DMS79 treated with DMSO at 0.1 percent for 48 hours (cell line): ENCODE measurements at places on chromosomes 5 and 9.

GRCh38 chr5:160493806-160494338 is 72.2 kb downstream of the PTTG1 start:
- DNase-seq, result no peak

DNA sequence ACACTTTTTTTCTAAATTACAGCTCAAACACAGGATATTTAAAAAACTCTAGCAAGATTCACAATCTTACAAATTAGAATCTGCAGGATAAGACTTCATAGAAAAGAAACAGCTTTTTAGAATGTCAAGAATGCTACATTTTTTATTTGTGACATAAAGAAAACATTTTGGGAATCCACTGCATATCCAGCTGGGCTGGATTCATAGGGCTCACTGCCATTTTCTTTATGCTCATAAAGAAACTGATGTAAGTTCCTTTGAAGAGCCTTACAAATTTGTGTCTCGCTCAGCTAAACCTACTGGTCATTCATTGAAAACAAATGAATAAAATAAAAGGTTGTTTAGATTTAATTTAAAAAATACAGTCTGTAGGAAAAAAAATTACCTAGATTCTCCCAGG is 332.3 kb downstream of the TRPM3 start:
- no peak for DNase-seq

DNA sequence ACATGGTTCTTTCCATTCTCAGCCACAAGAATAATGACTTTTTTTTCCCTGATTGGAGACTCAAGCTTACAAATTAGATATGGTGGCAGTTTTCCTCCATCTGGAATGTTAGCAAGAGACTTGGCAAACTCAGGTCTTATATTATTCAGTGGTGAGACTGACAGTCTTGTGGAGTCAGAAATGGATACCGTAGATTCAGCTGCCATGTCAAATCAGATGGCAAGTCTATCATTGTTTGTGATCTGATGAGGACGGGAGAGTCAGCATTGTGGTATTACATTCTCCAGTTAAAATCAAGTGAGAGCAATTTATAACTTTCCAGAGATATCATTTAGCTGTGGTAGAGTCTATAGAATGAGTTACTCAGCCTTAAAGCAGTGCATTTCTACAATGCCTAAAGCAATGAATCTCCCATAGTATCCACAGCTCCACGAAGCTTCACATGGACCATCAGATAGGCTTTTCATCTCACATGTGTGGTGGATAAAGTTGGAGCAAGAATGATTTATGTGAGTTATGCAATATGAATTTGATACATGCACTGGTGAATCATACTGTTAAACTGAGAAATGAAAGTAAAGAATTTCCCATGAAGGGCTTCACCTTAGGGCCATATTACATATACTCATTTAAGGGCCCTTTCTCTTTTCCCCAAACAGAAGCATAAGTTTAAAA is 430.6 kb downstream of the ZNF608 start:
- DNase-seq, result no peak

DNA sequence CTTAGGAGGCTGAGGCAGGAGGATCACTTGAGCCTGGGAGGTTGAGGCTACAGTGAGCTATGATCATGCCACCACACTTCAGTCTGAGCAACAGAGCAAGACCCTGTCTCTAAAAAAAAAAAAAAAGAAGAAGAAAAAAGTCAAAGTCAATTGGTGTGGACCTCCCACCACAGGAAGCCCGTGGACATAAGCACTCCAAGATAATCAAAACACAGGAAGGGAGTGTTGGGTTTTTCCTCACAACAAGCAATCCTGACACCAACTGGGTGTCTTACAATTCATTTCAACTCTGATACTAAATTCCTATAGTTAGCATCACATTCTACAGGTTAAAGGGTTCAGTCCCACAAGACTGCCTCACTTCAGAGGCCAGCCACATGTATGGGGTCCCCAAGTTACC is 70.7 kb downstream of the PDE6A start:
- no peak for DNase-seq

DNA sequence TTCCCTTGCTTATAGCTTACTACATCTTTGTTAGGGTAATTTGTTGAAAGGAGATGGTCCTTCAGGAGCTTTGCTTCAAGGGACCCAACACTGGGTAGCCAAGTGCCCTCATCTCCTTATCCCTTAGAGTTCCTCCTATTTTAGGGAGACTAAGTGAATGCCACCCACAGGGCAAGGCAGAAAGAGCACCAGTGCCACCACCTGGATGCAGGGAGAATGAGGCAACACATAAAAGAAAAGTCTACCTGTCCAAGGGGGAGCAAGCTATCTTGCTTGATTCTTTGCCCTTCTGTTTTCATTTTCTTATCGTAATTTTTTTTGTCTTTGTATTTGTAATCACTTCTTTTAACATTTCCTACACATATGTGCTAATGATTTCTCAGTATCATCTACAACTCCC is 205.5 kb downstream of the NPR3 start:
- DNase-seq, result no peak

DNA sequence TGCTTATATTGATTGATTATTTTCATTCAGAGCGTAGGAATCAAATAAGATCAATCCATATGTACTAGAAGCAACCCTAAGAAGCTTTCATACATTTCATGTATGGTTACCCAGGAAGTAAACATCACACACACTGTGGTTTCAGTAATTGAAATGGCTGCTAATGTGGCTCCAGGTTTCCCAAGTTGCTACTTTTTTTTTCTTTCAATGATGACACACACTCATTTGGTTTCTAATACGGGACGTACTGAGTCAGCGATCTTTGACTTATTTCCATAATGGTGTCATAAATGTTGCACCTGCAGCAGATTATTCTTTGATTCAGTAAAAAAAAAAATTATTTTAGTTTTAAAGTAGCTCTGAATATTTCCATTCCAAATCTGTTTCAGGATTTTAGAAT is 248.6 kb downstream of the CTNND2 start:
- no peak for DNase-seq

GRCh38 chr9:21672140-21672539 is 130.3 kb upstream of the MTAP start:
- no peak for DNase-seq

DNA sequence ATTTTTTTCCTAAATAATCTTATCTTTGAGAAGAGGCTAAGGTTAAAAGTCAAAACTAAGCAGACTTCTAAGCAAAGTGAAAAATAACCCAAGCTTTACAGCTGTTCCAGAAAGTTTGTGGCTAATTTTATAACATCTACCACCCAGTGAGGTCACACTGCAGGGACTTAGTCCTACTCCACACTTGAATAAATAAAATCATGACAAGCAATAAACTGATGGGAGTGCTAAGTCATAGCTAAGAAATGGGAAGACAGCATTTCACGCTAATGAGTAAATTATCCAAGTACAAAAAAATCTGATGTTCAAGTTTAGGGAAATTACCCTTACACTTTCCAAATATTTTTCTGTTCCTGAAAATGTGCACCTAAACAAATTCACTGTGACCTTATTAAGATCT is 47.7 kb downstream of the ZNF608 start:
- DNase-seq, result no peak

DNA sequence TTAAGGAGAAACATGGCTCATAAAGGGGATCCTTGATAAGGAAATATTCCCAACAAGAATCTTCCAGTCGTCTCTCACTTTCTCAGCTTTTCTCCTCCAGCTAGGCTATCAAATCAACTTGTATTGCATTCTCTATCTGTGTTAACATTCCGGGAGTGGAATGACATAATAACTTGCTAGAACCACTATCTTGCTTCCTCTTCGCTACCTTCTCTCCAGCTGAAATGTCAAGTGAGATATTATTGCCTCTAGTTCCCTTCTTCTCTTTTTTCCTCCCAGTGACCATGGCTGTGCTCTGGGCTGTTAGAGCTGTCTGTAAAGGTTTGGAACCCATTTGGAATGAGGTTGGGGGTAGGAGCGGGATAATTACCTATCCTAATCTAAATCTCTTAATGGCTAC is 1329.5 kb upstream of the WWC1 start:
- no peak for DNase-seq

- no peak for DNase-seq
Measured at GRCh38 chr9:70324963-70325362, 66.2 kb downstream of the SMC5 start.

- peak; percentile 41 for DNase-seq
Measured at GRCh38 chr9:112487008-112487798, 576 bp downstream of the KIAA1958 start.

GRCh38 chr9:93467062-93467416 is 13.7 kb upstream of the FAM120AOS start:
- no peak for DNase-seq

- DNase-seq, result no peak
Measured at GRCh38 chr5:17224858-17225511, 7.6 kb downstream of the BASP1 start.

GRCh38 chr5:106825374-106825773 is 845.4 kb downstream of the EFNA5 start:
- DNase-seq, result no peak

DNA sequence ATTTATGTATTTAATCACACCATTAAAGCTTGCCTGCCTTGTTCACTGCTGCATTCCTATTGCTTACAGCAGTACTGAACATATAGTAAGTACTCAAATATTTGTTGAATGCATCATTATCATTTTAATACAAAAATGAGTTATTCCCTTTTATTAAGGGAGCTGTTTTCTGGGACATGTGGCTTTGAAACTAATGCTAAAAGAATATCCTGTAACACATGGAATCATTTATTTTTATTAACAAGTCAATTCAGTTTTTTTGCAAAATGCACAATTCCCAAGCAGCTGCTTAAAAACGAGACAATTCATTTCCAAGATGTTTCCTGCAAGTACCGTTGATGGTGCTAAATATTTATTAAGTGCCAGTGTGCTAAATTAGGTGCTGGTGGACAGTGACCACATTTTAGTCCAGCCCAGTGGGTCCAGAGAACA is 148.3 kb upstream of the NR3C1 start:
- no peak for DNase-seq
